ENCODE measurements at places on chromosomes 11 and 22. TPM values are rescaled to one million over a fixed set of nuclear protein-coding genes. Genes with fewer than 3 reads are reported as not detected.
A peak's percentile ranks its signal among the peaks of the same experiment; 100 is the strongest.

LARGE2 gene
- not detected for total RNA-seq

IGLL5 gene
- not detected for total RNA-seq

OR5B21 gene
- total RNA-seq, result not detected

GRM5 gene
- under 0.01 TPM for total RNA-seq

APOL5 gene
- total RNA-seq, result not detected

PLA2G3 gene
- 0.07 TPM for total RNA-seq

UPK3A gene
- total RNA-seq, result not detected

GRCh38 chr22:50271519-50271970 lies 1.4 kb upstream of the MAPK11 start:
- DNase-seq, result no peak

DNA sequence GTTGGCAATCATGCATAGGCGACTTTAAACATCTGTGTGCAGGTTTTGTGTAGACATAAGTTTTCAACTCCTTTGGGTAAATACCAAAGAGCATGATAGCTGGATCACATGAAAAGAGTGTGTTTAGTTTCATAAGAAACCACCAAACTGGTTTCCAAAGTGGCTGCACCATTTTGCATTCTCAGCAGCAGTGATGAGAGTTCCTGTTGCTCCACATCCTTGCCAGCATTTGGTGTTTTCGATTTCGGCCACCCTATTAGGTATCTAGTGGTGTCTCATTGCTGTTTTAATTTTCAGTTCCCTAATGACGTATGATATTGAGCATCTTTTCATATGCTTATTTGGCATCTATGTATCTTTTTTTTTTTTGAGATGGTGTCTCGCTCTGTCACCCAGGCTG lies 62.8 kb upstream of the CCND1 start:
- DNase-seq, result no peak

- DNase-seq, result no peak
Observed at GRCh38 chr11:119015054-119015611, 3.0 kb downstream of the RPS25 start.

GRCh38 chr11:15675683-15676082 lies 561.0 kb downstream of the INSC start:
- no peak for DNase-seq

- DNase-seq, result no peak
Observed at GRCh38 chr22:44214187-44214586, 33.5 kb downstream of the PARVG start.

- DNase-seq, result peak; percentile 85
Observed at GRCh38 chr11:118240999-118241763, 11.0 kb downstream of the MPZL3 start.

GRCh38 chr22:19178065-19178656 lies 375 bp downstream of the SLC25A1 start:
- DNase-seq, result no peak
